Natural killer cell (primary cell): ENCODE measurements at places on chromosomes 16 and 17. TPM values are rescaled to one million over a fixed set of nuclear protein-coding genes. Genes with fewer than 3 reads are reported as not detected.

GRCh38 chr17:21508211-21508610 lies 132.1 kb downstream of the KCNJ12 start:
- no peak for DNase-seq

Gene UMOD
- total RNA-seq = not detected

Gene GP1BA
- 0.25 TPM for total RNA-seq

Gene CCL11
- total RNA-seq = not detected

GRCh38 chr17:74135391-74136167 lies 67.9 kb upstream of the RPL38 start:
- DNase-seq = no peak

DNA sequence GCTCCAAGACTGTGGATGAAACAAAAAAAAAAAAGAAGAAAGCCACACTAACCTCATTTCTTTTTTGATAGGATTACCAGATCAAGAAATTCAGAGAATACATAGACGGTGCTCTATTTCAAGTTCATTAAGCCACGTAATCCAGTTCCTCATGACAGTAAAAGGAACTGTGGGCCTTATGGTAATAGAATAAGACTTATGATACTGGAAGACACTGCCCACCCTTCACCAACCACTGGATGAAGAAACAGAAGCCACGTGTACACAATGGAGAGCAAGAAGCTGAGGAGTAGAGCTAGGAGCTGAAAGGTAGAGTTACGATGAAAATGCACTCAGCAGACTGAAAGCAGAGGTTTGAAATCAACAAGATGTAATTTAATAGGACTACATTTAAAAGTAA lies 11.2 kb downstream of the NCBP3 start:
- DNase-seq = no peak

DNA sequence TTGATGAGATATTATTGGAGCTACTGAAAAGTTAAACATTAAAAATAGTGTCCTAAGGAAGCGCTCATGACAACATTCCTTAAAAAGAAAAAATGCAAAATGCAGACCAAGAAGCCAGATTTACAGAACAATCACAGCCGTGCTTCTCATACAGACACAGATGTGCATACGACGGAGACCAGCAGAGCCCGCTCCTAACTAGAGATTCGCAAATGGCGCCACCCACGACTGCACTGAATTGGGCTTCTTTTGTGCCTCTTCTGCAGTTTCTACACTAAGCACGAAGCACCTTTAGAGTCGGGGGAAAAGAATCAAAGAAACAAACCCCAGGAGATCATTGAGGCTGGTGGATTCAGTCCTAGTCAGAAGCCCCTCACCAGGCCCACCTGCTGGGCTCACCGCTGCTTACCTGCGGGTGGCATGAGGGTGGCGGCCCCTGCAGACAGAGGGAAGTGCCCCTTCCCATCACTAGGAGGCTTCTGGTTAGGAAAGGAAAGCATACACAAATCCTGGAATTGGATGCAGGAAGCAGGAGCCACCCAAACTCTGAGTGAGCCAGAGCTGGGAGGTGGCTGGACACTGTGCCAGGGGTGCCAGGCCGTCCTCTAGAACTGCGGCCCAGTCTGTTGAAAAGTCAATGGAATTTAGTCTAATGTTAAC lies 64.9 kb upstream of the CHMP6 start:
- no peak for DNase-seq

- no peak for DNase-seq
Measured at GRCh38 chr17:62692159-62692651, 64.7 kb downstream of the MRC2 start.
